Breast epithelium (tissue), 4 donors: ENCODE measurements at places on chromosomes 5 and 9. TPM values are rescaled to one million over a fixed set of nuclear protein-coding genes. Genes with fewer than 3 reads are reported as not detected.

Gene THBS4
- total RNA-seq, result 6.0 TPM

Gene ZNF782
- total RNA-seq, result 23.0 TPM

Gene CTNNAL1
- 25.0 TPM for total RNA-seq

Gene UGT3A2
- total RNA-seq, result not detected

Gene ADRB2
- total RNA-seq, result 9.5 TPM

Gene LCN9
- total RNA-seq, result not detected

Gene NMUR2
- 0.33 TPM for total RNA-seq

Gene ERAP2
- total RNA-seq, result 12.8 TPM

Gene FGF18
- total RNA-seq, result 1.6 TPM

Gene VCAN
- total RNA-seq, result 245 TPM

Gene PDZD2
- 17.7 TPM for total RNA-seq

DNA sequence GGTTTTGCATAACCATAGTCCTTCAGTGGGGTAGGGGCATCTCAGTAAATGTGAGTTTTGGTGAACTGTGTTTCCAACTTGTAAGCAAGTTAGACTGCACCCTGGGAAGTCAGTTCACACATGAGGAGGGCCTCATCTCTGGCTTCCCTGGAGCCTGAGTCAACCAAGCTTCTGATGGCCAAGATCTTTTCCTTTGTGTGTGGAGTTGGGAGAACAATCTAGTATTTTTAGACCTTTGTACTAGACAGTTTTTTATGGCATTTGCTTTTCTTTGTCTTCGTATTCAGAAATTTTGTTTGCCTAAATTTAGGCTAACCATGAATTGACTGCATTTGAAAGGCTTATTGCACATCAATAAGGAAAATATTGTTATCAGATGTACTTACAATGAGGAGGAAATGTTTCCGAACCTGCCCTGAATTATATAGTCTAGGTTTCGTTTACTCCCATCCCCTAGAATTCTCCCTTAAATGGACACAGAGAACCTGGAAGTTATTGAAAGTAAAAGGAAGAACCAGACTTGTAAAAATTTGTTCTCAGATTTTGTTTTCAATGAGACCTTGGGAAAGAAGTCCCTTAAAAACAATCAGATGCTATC lies 204.6 kb downstream of the AOPEP start:
- DNase-seq, result no peak
- no peaks in the 10 kb centered on the region for H3K27me3 ChIP-seq
- H3K27ac ChIP-seq, result no peak overlapping the region
- no peak overlapping the region for H3K4me3 ChIP-seq
- no peaks in the 10 kb centered on the region for H3K4me1 ChIP-seq

- DNase-seq, result no peak
- H3K27ac ChIP-seq, result no peak overlapping the region
- no peaks in the 10 kb centered on the region for H3K36me3 ChIP-seq
Measured at GRCh38 chr9:93954434-93955061, 607 bp downstream of the BARX1 start.

- H3K36me3 ChIP-seq, result no peaks in the 10 kb centered on the region
- no peak for DNase-seq
- H3K4me1 ChIP-seq, result no peaks in the 10 kb centered on the region
- no peak overlapping the region for H3K4me3 ChIP-seq
- no peak overlapping the region for H3K27ac ChIP-seq
- no peaks in the 10 kb centered on the region for H3K27me3 ChIP-seq
Measured at GRCh38 chr5:41093803-41094202, 22.7 kb upstream of the MROH2B start.

GRCh38 chr5:139820130-139820529 lies 24.5 kb downstream of the PSD2 start:
- no peak overlapping the region for H3K27ac ChIP-seq
- no peaks in the 10 kb centered on the region for H3K27me3 ChIP-seq
- no peak overlapping the region for H3K4me3 ChIP-seq

GRCh38 chr9:129487658-129488483 lies 133.0 kb downstream of the C9orf50 start:
- no peak for DNase-seq
- H3K4me1 ChIP-seq, result peaks cover 55% of the 10 kb centered on the region
- H3K4me3 ChIP-seq, result peak overlapping the region; percentile 50
- H3K36me3 ChIP-seq, result no peaks in the 10 kb centered on the region

- no peak for DNase-seq
- no peak overlapping the region for H3K4me3 ChIP-seq
- no peaks in the 10 kb centered on the region for H3K4me1 ChIP-seq
- no peak overlapping the region for H3K27ac ChIP-seq
- no peaks in the 10 kb centered on the region for H3K27me3 ChIP-seq
Measured at GRCh38 chr5:83729362-83729761, 8.7 kb upstream of the HAPLN1 start.

DNA sequence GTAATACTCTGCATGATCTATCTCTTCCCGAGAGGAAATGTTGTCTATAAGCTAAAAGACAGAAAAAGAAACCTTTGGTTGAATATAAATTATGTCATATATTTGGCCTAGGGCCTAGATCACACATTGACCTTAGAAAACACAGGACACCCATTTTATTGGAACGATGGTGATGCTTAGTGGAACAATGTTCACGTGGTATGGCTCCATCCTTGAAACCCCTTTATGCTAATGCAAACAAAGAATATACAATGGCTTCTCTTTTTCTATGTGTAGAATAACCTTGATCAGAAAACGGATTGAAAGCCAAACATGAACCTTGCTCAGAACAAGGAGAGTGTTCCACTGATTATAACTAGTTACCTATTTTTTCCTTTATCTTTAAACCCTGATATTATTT lies 24.5 kb downstream of the MRPS27 start:
- no peaks in the 10 kb centered on the region for H3K27me3 ChIP-seq
- no peaks in the 10 kb centered on the region for H3K36me3 ChIP-seq
- H3K27ac ChIP-seq, result no peak overlapping the region
- no peaks in the 10 kb centered on the region for H3K4me1 ChIP-seq
- no peak overlapping the region for H3K4me3 ChIP-seq
- no peak for DNase-seq

GRCh38 chr5:180860273-180860886 lies 696 bp downstream of the ZFP62 start:
- peak overlapping the region; percentile 100 for H3K4me3 ChIP-seq
- DNase-seq, result no peak

GRCh38 chr5:149409268-149409948 lies 30.3 kb upstream of the IL17B start:
- no peaks in the 10 kb centered on the region for H3K36me3 ChIP-seq
- DNase-seq, result no peak
- no peaks in the 10 kb centered on the region for H3K4me1 ChIP-seq
- peak overlapping the region; percentile 91 for H3K27ac ChIP-seq

DNA sequence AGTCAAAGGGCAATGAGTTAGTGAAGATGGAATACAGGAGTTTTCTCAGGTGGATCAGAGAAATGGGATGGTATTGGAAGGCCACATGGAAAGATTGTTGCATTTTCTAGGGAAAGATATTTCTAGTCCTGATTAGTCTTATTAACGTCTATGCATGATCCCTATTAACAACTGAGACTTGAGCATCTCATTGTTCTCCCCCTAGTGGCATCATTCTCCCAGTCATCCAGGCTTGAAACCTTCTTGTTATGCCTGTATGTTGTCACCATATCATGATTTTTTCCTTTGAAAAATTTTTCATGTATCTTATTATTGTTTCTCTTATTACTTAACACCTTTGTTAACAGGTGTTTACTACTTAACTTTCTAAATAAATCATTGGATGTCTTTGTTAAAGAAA lies 34.4 kb downstream of the KIF2A start:
- DNase-seq, result no peak
- no peaks in the 10 kb centered on the region for H3K36me3 ChIP-seq
- H3K4me3 ChIP-seq, result no peak overlapping the region
- no peaks in the 10 kb centered on the region for H3K27me3 ChIP-seq
- H3K27ac ChIP-seq, result no peak overlapping the region
- H3K4me1 ChIP-seq, result no peaks in the 10 kb centered on the region

DNA sequence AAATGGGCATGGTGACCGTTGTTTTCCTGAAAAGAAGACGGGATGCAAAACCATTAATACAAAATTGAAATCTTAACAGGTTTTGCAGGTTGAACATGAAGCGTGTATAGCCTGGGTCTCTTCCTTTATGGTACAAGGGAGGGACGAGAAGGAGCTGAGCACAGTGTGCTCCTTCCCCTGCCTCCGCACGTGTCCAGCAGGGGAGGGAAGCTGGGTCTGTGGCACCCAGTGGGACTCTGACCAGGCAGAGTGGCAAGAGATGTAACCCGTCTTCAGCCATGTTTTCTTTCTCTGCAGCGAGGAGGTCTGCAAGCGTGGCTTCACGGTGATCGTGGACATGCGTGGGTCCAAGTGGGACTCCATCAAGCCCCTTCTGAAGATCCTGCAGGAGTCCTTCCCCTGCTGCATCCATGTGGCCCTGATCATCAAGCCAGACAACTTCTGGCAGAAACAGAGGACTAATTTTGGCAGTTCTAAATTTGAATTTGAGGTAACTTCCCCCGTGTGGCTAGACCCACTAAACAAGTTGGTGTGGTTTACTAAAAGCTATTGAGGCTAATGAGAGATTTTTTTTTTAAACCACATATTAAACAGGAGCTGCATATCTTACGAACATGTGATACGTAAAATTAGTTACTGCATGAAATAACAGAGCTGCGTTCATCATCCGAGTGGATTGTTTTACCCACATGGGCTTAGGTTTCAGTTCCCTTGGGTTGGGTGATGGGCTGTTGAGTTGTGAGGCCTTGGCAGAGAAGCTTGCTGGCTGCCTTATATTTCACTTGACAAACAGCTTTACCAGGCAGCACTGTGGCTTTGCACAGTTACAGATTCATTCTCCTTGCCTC lies 143.7 kb downstream of the TRIO start:
- no peak overlapping the region for H3K4me3 ChIP-seq
- no peaks in the 10 kb centered on the region for H3K4me1 ChIP-seq
- H3K36me3 ChIP-seq, result no peaks in the 10 kb centered on the region
- DNase-seq, result no peak
- no peak overlapping the region for H3K27ac ChIP-seq
- H3K27me3 ChIP-seq, result no peaks in the 10 kb centered on the region

GRCh38 chr5:470961-471749 lies 28.2 kb downstream of the EXOC3 start:
- H3K27me3 ChIP-seq, result peaks cover 16% of the 10 kb centered on the region
- H3K27ac ChIP-seq, result no peak overlapping the region
- no peaks in the 10 kb centered on the region for H3K36me3 ChIP-seq
- peaks cover under 1% of the 10 kb centered on the region for H3K4me1 ChIP-seq

GRCh38 chr5:100827481-100827889 lies 75.6 kb downstream of the ST8SIA4 start:
- no peaks in the 10 kb centered on the region for H3K4me1 ChIP-seq
- no peak overlapping the region for H3K4me3 ChIP-seq
- DNase-seq, result no peak
- H3K36me3 ChIP-seq, result no peaks in the 10 kb centered on the region
- peak overlapping the region; percentile 51 for H3K27ac ChIP-seq

GRCh38 chr9:32378993-32379729 lies 5.3 kb upstream of the ACO1 start:
- no peak overlapping the region for H3K27ac ChIP-seq
- H3K27me3 ChIP-seq, result no peaks in the 10 kb centered on the region
- H3K36me3 ChIP-seq, result no peaks in the 10 kb centered on the region
- no peak overlapping the region for H3K4me3 ChIP-seq
- H3K4me1 ChIP-seq, result no peaks in the 10 kb centered on the region
